ENCODE measurements at places on chromosomes 7 and 10. TPM values are rescaled to one million over a fixed set of nuclear protein-coding genes. Genes with fewer than 3 reads are reported as not detected.

DNA sequence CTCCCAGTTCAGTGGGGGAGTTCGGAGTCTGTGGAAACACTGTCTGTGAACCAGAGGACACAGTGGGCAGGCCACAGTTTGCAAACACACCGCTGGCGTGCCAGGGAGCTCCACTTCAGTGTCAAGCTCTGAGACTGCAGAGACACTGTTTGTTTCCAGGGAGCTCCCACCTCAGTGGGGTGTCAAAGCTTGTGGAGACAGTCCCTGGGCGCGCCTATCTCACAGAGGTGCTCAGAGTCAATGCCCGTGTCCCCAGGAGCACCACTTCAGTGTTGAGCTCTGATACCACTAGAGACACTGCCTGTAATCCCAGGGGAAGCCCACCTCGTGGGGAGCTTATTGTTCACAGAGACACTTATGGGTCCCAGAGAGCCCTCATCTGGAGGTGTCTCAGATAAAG is 4.3 kb downstream of the MYO1G start:
- DNase-seq: no peak

- no peak for DNase-seq
Measured at GRCh38 chr7:101629171-101629570, at the start of gene MYL10. Gene MYL10 (minus strand): TSS chr7:101629296. CDS start chr7:101629118, 178 bp downstream.

- peak; percentile 57 for DNase-seq
Measured at GRCh38 chr10:33509231-33509831, 174.9 kb upstream of the NRP1 start.

GRCh38 chr7:41699516-41699915 is 3.4 kb downstream of the INHBA start:
- peak; percentile 47 for DNase-seq

- DNase-seq: no peak
Measured at GRCh38 chr7:134845461-134845860, 66.0 kb downstream of the CALD1 start.

GRCh38 chr10:31939797-31940708 is 11.4 kb upstream of the ARHGAP12 start:
- no peak for DNase-seq

- DNase-seq: no peak
Measured at GRCh38 chr10:123424537-123424936, 241.6 kb upstream of the GPR26 start.

GRCh38 chr7:45563401-45563800 is 10.8 kb upstream of the ADCY1 start:
- DNase-seq: no peak

DNA sequence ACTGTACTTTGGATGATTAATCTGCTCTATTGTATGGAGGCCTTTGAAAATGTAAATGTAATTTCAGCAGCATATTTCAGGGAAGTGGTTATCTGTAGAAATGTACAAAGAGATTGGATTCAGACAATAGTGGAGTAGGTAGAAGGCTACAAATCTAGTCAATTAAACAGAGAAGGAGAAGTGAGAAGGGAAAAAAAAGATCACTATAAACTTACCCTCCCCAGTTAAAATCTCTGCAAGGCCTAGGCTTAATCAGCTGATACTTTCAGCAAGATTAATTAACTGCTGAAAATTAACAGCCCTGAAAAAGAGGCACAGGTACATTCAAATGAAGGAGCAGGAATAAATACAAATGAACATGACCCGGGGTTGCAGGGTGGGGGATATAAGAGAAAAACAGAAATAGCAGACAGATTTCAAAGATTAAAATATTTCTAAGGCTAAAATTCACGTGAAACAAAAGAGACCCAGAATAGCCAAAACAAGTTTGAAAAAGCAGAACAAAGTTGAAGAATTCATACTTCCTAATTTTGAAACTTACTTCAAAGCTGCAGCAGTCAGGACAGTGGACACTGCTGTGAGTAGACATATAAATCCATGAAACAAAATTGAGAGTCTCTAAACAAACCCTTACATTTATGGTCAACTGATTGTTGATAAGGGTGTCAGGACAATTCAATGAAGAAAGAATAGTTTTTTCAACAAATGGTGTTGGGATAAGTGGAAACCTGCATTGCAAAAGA is 96.0 kb downstream of the NRCAM start:
- DNase-seq: no peak

DNA sequence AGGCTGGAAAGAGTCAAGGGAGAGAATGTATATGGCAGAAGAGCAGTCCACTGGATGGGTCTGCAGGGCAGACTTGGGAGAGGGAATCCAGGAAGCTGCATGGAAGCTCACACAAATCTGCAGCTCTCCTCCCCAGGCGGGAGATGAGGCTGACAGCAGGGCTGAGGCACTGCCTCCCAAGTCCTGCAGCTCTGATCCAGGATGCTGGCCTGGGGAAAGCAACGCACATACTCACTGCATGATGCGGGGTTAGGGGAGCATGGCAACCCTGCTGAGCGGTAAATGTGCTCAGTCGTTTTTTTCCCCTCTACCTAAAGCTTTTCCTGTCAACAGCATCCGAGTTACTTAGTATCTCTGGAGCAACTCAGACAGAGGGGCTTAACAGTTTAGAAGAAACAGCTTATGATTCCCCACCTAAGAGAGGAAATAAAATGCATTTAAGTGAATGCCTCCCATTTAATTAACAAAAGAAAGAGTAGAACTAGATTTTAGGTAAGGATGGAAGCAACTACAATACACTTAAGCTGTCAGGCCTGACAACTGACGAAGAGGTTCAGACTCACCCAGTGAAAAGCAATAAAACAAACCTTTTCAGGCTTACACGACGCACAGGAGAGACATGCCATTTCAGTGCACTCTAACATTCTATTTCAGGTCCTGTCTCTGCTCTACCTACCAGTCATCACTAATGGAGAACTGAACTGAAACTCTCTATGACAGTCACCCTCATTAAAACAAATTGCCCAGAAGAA is 37.0 kb downstream of the CHCHD3 start:
- DNase-seq: no peak

Gene ELN
- 83.3 TPM for total RNA-seq

GRCh38 chr7:74206589-74207120 is 3.2 kb upstream of the LAT2 start:
- peak; percentile 90 for DNase-seq

Gene PRSS1
- not detected for total RNA-seq

GRCh38 chr7:47227762-47228177 is 354.1 kb downstream of the TNS3 start:
- no peak for DNase-seq

Gene RNF32
- total RNA-seq: 3.0 TPM

- no peak for DNase-seq
Measured at GRCh38 chr10:33680036-33680435, 345.6 kb upstream of the NRP1 start.

GRCh38 chr10:1515780-1516491 is 221.4 kb downstream of the ADARB2 start:
- DNase-seq: no peak

Gene CLDN3
- 12.8 TPM for total RNA-seq

DNA sequence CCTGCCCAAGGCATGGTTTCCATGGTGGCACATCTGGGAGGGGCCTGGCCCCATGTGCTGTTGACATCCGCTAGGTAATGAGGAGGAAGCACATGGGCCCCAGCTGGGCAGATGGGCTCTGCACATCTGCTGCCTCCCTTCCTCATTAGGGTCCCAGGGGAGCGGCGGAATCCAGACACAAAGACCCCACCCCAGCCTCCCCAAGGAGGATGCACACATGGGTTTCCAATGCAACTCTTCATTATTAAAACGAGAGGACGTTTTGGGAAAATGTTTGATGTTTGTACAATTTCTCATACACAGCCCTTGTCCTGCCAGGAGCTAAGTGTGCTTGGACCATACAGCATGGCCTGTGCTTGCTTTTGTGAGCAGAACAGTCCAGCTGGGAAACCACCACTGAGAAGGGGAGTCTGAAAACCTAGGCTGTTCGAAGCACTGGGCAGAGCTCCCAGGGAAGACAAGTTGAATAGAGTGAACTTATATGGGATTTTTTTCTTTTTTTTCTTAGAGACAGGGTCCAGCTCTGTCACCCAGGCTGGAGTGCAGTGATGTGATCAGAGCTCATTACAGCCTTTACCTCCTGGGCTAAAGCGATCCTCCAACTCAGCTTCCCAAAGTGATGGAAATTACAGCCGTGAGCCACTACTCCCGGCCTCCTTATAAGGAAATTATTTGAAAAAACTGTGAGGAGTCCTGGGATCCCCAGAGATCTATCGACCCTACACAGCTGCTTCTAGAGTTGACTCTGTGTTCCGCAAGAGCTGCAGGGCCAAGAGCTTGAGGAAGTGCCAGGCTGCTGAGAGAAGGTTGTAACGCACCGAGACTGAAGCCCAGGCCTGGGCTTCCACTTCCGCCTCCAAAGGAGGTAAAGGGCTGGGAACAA is 23.4 kb downstream of the FAM107B start:
- DNase-seq: no peak

All from lower lobe of right lung (tissue), 2 donors.